Activated CD8-positive, alpha-beta memory T cell treated with anti-CD3 and anti-CD28 coated beads, Interleukin-2, amount 10 ng/mL, durations not matched to agents 7 days and 5 days (primary cell): ENCODE measurements at places on chromosomes 1 and 21.

GRCh38 chr1:94698759-94699502 lies 121.2 kb upstream of the SLC44A3 start:
- DNase-seq = no peak

DNA sequence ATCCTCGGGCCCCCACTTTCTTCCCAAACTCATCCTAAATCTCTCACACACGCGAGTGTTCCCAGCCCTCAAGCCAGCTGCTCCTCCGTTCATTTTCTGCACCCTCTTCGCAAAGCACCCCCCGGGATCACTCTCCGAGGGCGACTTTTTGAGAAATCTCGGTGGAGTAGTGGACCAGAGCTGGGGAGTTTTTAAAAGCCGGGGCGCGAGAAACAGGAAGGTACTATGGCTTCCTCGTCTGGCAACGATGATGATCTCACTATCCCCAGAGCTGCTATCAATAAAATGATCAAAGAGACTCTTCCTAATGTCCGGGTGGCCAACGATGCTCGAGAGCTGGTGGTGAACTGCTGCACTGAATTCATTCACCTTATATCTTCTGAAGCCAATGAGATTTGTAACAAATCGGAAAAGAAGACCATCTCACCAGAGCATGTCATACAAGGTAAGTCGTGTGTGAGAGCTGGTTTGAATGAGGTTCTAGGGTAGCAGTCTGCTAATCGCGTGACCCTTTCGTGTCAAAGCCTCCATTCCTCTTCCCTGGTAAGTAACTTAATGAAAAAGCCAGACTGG lies 800 bp downstream of the DR1 start:
- peak; percentile 63 for DNase-seq

- DNase-seq = no peak
Observed at GRCh38 chr1:230047114-230047865, 19.7 kb upstream of the GALNT2 start.

GRCh38 chr21:46153247-46154154 lies 1.9 kb downstream of the FTCD start:
- DNase-seq = peak; percentile 50

DNA sequence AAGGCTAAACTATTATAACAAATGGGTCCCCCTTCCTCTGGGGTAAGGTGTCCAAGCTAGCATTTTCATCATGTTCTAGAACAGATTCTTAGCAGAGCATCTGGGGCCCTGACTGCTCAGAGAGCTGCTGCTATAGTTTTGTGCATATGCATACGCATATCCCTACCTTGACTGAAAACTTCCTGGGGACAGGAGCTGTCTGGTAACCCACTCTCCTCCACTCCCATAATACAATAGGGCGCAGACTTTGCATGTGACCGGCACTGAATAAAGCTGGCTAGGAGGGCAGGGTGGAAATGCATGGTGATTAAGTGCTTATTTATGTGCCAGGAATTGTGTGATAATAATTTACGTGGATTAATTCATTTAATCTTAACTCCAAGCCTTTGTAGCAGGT lies 11.6 kb downstream of the TRAF5 start:
- no peak for DNase-seq

- no peak for DNase-seq
Observed at GRCh38 chr21:14991957-14992356, 72.8 kb downstream of the NRIP1 start.

- peak; percentile 86 for DNase-seq
Observed at GRCh38 chr1:161013488-161014230, 7.3 kb downstream of the F11R start.

DNA sequence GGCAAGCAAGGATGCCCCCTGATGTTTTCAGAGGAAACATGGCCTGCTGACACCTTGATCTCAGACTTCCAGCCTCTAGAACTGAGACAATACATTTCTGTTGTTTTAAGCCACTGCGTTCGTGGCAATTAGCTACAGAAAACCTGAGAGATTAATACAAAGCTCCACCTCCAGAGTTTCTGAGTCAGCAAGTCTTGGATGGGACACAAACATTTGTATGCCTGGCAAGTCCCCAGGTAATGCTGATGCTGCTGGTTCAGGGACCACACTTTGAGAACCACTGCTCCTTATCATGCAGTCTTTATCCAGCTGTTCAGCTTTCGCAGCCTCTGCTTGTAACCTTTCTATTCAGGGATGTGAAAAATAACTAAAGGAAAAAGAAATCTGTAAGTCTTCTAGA lies 565.7 kb upstream of the PLXNA2 start:
- no peak for DNase-seq

GRCh38 chr1:166302989-166303758 lies 136.4 kb upstream of the FAM78B start:
- no peak for DNase-seq

DNA sequence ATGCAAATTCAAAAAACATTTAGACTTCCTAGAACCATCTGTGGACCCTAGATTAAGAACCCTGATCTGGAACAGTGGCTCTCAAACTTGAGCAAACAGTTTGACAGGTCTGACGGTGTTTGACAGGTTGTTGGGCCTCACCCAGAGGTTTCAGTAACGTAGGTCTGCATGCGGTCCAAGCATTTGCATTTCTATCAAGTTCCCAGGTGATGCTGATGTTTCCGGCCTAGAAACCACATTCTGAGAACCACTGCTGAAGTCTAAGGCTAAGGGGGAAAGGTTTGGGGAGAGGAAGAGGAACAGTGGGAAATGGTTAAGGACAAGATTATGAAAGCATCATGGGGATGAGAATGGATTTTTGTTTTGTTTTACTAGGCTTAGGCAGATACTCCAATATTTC lies 48.6 kb downstream of the MDM4 start:
- peak; percentile 58 for DNase-seq

DNA sequence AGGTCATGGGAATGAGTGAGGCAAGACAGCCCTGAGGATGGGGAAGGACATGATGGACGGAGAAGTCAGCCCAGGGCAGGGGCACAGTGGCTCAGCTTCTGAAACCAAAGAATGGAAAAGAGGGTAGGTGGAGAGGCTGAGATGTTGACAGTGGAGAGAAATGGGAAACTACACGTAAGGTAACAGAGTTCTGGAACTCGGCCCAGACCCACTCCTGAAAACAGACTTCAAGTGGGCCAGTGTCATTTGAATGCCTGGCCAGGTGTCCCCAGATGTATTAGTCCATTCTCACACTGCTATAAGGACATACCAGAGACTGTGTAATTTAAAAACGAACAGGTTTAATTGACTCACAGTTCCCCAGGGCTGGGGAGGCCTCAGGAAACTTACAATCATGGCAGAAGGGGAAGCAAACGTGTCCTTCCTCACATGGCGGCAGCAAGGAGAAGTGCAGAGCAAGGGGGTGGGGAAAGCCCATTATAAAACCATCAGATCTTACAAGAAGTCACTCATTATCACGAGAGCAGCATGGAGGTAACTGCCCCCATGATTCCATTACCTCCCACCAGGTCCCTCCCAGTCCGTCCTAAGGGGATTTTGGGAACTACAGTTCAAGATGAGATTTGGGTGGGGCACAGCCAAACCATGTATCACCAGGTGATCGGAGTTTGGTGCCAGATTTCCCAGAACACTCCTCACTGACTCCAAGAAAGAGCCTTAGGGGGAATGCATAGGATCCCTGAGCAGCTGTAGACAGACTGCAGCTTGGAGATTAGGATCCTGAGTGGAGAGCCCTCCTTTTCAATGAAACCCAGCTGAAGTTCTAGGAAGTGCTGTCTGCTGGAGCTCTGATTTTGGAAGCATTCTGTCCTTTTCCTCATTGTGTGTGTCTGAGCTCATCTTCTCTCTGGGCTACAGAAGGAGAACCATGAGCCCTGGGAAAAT lies 40.3 kb downstream of the FHAD1 start:
- DNase-seq = no peak

- no peak for DNase-seq
Observed at GRCh38 chr1:36092166-36092797, 3.6 kb downstream of the ADPRS start.

DNA sequence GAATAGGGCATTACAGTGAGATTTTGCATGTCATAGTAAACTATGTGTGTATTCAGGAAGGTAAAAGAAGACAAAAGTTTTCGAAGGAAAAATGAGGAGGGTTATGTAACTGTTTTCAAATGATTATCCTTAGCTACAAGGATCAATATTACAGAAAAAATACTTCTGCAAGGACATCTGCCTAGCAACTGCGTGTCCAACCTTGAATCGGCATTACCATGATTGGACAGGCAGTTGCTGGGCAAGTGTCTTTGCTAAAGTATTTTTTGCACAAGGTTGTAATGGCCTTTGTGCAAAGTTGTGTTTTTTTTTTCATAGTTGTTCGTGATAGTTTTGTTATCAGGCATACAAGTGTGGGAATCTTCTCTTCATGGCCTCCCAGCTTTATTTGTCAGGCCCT lies 136.8 kb downstream of the FASLG start:
- no peak for DNase-seq

DNA sequence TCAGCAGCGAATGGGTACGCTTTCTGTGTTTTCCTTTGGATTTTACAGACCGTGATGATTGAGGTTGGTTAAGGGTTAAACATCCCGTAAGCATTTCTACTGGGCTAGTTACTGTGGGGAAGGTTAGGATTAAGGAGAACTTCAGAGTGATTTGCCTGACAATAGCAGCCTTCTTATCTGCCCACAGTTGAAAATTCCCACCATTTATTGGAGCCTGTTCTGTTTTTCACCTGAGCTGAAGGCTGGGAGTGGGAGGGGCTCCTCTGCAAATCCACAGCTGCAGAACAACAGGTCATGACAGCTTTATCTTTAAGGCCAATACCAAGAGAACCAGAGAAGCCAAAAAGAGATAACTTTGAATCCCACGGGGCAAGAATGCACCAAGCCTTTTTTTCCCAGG lies 168.6 kb downstream of the KAZN start:
- no peak for DNase-seq

DNA sequence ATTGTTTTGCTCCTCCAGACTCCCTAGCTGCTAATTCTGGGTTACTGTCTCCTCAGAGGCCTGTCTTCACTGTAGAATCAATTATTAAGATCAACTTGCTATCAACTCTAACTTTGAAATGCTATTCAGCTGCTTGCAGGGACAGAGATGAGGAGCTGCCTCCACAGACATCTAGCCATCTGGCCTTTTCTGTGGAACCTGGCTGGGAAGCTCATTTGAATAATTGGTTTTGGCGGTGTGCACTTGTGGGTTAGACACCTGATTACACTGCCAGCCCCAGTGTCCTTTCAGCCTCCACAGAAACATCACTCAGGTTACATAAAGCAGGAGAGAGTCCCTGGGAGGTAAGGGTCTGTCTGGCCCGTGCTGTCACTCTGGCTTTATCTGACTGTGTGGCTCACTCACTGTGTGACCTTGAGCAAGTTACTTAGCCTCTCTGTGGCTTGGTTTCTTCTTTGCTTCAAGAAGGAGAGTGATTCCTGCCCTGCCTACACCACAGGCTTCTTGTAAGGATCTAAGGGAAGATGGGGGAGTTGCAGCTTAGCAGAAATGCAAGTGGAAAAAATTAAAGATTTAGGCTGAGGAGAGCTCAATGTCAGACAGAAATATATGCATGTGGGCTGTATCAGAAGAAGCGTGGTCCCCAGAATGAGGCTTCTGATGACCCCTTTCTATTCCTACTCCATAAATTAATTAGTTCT lies 131.6 kb downstream of the BEND5 start:
- no peak for DNase-seq

DNA sequence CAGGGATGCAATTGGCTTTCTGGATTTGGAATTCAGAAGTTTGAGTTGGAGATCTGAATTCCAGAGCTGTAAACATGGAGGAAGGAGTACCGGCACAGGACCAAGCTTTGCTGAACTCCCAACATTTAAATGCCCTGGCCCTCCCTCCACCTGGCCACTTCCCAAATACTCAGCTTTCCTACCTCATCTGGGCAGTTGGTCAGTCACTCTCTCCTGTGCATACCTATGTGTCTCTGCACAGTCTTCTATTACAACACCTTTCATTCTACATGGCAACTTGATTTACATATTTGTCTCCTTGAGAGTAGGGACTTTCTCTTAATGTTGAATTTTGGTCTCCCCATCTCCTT lies 6.1 kb upstream of the KHDRBS1 start:
- no peak for DNase-seq

DNA sequence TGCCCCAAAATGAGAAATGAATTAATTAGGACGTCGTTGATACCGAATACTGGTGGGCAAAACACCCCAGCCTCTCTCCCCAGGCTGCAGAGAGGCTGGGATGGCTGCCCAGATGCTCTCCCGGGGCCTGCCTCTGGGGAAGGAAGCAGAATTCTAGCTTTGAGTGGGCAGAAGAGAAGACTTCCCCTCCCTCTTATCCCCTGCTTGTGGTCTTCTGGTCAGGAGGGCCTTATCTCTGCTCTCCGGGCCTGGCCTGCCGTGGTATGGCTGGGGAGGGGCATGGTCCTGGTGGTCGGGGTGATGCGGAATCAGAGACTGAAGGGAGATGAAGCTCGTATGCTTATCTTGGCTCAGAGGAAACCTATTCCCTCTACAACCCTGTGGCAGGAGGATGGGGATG lies 9.8 kb upstream of the CSF3R start:
- no peak for DNase-seq

DNA sequence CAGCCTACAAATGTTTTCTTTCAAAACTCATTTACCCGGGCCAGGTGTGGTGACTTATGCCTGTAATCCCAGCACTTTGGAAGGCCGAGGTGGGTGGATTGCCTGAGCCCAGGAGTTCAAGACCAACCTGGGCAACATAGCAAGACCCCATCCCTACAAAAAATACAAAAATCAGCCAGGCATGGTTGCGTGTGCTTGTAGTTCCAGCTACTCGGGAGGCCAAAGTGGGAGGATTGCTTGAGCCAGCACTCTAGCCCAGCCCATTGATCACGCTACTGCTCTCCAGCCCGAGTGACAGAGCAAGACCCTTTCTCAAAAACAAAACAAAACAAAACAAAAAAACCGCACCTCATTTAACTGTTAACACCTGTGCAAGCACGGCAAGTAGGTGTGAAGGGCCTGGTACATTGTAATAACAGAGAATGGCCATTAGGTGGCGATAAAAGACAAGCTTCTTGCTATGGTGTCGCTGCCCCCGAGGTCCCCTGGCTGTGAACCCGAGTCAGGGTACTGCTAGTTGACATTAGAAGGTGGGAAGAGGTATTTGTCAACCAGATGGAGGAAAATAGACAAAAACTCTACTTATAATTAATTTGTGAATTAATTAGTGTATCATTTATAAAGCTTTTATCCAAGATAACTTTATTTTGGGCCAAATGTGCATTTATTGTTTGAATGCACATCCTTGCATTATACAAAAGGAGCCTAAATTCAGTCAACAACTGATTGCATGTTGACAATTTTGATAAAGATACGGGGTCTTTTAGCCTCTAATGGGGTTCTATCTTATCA lies 66.5 kb downstream of the SH3BGR start:
- DNase-seq = peak; percentile 53

GRCh38 chr1:232186931-232187330 lies 443.0 kb downstream of the SIPA1L2 start:
- DNase-seq = no peak
